ENCODE measurements at places on chromosomes 5 and 9.

GRCh38 chr9:136448655-136449054, 9.0 kb upstream of the INPP5E start:
- DNase-seq: no peak

DNA sequence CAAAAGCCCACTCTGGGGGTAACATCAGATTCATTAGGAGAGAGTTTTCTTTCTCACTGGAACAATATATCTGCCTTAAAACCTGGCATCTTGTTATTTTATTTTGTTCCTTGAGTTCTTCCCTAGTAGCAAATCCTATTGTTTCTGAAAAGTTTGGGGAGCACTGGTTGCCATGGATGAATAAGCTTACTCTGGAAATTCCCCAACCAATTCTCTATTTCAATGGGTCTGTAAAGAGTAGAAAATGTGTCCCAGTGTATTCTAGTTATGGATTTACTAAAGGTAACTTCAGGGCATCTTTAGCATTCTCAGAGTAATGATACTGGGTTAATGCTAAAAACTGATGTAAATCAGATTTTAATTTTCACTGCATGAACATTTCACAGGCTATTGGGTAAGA, 94.2 kb upstream of the S1PR3 start:
- DNase-seq: no peak

DNA sequence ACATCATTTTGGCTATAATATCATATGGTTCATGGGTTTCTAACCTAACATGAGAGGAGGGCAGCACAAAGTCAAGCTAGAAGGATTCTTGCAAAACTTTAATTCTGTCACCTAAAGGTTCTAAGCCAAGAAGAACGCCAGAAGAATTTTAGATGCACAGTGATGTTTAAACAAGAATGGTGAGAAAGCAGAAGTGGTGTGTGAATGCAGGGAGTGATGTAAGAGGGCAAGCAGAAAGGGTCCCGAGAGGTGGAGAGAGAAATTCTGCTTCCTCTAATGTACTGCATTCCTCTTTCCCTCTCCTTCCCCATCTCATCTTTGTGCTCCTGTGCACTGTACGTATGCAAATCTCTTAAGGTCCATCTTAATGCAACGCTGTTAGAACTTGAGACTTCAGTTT, 2.1 kb upstream of the TRMO start:
- DNase-seq: no peak

DNA sequence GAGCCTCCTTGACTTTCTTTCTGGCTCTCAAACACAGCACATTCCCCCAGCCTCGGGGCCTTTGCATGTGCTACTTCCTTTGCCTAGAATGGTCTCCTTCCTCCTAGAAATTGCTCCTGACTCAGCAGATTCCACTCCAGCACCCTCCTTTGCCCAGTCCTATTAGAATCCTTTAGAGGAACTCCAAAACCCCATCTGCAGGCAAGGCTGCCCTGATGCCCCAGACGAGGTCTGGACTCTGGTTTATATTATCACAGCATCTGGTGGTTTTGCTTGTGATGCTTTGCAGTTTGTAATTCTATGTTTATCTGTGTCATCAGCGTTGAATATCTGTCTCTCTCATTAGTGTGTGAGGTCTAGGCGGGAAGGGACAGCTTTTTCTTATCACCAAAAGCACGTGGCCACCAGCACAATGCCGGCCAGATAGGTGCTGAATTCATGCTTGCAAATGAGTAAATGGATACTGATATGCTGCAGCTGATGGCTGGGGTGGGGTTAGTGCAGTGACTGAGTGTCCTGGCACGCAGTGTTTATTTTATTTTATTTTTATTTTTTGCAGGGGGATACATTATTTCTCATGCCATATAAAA, 30.0 kb upstream of the ANKH start:
- no peak for DNase-seq

- no peak for DNase-seq
Observed at GRCh38 chr5:149201121-149201637, 59.9 kb downstream of the ABLIM3 start.

- DNase-seq: no peak
Observed at GRCh38 chr5:73596705-73597328, 29.2 kb upstream of the ARHGEF28 start.

DNA sequence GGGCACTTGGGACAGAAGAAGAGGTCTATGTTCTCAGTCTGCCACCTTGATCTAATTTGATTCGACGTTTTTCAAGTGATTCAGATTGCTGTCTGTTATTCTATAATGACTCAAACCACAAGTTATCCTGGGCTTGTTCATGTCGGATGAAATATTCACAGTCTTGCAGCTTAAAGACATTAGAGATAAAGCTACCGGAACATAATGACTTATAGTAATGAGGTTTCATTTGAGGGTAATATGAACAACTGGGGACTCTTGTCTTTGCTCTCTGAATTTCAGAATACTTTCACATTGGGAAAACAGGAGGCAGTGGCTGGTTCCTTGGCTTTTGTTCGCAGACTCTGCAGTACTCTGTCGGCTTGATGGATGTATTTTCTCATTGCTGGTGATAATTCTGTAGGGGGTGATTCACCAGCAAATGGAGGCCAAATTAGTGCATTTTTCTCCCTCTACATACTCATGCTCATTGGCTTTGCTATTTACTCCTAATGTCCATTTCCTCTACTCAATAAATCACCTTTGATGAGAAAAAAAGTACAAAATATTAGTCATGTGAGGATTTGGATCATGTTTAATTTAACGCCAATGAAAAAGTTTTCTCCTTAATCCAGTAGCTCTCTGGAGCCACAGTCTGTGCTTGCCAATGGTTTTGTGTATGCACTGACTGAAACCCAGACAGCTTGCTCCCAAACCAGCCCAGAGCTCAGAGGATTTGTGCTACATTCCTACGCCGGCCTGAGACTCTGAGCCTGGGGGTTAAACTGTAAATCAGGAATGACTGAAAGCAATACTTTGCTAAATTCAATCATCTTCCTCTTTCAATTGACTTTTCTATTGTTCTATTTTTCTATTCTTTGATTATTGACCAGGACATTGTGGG, 154.7 kb upstream of the ANKH start:
- no peak for DNase-seq
